ENCODE measurements at places on chromosomes 1 and 21.

GRCh38 chr21:39968010-39968409, 100.8 kb downstream of the PCP4 start:
- no peak for DNase-seq

DNA sequence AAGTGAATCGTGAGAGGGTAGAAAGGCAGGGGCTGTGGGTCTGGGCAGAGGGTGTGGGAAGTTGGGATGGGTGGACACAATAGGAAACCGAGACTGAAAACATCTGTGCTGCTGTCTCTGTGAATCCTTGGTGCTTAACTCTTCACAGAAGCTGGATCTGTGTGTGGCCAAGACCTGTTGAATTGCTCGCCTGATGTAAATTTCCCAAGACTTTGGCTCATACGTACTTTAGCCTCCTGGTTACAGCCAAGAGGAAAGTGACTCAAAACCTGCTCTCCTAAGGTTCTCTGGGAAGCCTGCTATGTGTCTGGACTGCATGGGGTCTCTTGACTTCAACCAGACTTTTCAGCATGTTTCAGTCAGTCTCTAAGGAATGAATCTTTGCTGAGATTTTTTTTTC, 270.3 kb downstream of the RWDD3 start:
- no peak for DNase-seq

DNA sequence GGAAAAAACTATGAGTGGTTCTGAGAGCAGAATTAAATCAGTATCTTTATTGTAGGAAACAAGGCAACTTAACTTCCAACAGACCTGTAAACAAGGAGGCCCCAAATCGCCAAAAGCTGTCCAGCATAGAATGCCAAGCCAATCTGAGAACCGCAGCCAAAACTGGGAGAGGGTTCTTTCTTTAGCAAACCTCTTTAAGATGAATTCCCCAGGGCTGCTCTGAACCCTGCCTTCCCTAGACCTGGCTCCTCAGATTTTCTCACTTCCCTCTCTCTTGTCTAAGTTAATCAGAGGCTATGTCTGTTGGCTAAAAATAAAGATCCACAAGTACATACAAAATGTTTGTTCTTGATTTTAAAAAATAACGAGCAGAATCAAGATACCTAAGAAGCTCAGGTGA, 141.4 kb downstream of the SMYD3 start:
- no peak for DNase-seq

- DNase-seq = no peak
Measured at GRCh38 chr21:35011681-35012080, 37.4 kb downstream of the RUNX1 start.

GRCh38 chr1:56938646-56939045, 27.2 kb downstream of the C8B start:
- no peak for DNase-seq

DNA sequence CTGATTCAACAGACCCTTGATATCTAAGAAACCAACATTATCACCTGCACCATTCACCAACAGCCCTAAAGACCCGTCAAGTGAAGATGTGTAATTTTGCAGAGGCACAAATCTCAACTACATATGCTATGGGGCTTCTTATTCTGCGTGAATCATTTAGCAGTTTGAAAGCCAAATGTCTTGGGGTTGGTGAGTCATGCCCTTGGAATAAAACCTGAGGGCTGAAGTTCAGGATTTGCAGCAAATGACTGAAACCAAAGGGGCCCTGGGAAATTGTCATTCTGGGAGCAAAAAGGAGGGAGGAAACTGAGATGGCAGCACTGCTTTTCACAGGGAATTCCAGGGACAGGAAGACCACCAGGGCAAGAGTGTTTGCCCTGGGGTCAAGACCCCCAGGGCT, 79.2 kb upstream of the TNR start:
- DNase-seq = no peak

- DNase-seq = no peak
Measured at GRCh38 chr1:84078842-84079202, 65.2 kb upstream of the PRKACB start.

DNA sequence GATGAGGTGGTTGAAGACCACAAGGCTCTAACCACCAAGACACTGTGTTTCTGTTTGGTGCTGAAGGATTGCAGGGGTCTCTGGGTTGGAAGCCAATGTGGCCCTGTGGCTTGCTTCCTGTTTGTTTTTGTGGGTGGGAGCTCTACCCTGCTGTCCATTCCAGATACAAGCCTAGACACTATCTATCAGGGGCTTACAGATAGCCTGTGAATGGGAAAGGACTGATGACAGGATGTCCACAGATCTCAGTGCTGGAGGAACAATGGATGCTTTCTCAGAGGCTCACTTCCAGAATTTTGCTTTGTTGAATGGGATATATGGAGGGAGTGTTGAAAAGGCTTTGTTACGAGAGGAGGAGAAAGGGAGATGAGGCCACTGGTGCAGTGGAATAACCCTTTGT, 69.7 kb downstream of the NOS1AP start:
- DNase-seq = no peak

DNA sequence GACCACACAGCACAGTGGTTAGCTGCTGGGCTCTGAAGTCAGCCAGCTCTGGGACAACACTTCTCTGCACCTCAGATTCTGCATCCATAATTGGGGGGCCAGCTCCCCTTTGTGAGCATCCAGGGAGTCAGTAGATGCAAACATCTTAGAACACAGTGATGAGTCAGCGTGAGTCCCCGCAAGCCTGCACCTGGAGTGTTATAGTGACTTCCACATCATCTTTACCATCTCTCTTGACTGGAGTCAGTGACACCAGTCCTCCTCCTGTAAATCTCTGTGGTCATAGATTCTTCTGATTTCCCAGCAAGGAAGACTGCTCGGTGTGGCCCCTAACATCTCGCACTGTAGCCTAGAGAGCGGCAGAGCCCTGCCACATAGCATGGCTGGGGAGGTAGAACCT, 13.9 kb upstream of the EDN2 start:
- DNase-seq = no peak

DNA sequence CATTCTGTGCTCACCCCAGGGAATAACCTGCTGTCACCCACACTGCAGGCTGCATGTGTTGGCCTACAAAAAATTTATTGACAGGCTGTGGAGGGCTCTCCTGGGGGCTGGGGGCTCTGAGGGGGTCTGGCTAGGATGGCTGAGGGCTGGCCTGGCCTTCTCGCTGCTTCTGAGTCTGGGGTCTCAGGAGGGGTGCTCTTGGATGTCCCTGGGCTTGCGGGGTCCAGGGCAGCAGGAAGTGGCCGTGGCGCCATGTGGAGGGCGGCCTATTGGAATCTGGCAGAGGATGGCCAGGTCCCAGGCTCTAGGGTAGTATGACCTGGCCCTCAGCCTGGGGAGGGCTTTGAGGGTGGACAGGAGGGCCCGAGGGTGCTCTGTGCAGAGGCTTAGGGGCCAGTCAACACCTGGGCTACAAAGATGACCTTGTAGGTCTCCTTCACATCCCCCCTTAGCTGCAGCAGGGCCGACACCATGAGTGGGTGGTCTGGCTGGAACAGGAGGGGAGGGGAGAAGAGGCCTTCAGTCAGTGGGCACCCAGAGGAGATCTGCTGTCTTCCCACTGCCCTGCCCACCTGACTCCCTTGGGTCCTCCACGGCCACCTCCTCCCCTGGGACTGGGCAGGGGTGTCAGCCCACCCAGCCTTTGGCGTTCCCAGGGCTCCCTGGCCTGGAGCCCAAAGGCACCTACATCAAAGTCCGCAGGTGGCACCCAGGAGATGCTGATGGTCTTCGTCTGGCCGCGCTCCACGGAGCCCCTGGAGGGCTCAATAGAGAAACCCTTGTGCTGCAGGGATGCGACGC, 3.0 kb upstream of the TMEM52 start:
- DNase-seq = no peak

DNA sequence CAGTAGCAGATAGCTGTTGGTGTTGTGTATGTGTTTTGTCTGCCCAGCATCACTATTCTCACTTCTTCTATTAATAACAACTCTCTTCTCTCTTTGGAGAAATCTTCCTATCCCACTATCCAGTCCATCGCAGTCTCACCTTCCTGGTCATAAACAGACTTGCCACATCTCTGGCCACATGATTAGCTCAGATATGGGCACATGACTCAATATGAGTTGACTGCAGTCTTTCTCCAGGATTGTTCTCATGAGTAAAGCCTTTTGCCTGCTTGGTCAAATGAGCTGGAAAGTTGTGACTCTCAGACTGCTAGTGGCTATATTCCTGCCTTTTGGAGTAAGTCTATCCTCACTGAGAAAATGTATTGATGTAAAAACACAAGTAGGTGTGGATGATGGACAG, 32.9 kb upstream of the TADA1 start:
- DNase-seq = no peak

DNA sequence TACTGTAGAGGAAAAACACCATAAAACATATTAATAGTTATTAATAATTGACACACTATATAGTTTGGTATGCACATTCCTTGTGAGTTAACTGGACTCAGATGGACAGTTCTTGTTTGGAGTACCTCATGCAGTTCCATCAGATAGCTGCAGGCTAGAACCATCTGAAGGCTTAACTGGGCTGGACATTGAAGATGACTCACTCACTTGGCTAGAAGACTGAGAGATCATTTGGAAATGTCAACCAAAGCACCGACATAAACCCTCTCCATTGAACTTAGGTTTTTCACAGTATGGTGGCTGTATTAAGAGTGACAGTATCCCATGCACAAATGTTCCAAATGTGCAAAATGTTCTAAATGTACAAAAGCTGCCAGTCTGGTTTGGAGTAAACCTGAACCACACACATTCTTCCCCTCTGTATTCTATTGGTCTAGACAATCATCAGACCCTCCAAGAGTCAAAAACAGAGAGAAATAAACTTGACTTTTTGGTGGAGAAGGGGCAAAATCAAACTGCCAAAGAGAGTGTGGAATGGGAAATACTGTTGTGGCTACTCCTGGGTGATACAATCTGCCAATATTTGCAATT, 708.4 kb downstream of the KCNT2 start:
- no peak for DNase-seq

- peak; percentile 32 for DNase-seq
Measured at GRCh38 chr21:36125512-36126207, 9.2 kb upstream of the CBR3 start.

DNA sequence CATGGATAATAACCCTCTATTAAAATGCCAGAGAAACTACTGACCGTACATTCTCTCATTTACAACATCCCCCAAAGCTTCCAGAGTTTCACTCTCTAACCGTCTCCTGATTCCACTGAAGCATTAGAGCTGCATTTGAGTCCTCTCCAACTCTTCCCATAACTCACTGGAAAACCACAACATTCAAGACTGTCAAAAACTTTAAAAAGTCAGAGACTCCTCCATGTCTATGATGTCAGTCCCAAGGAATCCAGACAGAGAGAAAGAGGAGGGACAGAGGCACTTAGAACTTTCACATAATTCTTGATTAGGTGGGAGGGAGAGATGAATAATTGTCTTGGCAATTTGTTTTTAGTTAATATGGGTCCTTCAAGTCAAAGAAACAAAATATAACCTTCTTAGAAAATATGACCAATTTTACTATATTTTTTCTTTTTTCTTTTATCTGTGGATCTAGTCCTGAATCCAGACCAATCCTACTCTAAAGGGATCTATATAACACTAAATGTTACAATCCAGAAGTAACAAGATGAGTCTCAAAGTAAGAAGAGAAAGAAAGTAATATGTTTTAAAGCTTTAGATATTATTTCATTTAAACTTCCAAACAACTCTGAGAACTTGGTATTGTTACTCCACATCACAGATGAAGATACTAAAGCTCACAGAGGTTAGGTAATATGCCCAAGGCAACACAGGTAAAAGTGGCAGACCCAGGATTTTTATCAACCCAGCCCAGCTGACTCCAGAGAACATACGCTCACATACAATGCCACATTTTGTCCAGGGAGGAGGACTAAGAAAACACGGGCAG, 23.8 kb downstream of the OTUD7B start:
- no peak for DNase-seq

DNA sequence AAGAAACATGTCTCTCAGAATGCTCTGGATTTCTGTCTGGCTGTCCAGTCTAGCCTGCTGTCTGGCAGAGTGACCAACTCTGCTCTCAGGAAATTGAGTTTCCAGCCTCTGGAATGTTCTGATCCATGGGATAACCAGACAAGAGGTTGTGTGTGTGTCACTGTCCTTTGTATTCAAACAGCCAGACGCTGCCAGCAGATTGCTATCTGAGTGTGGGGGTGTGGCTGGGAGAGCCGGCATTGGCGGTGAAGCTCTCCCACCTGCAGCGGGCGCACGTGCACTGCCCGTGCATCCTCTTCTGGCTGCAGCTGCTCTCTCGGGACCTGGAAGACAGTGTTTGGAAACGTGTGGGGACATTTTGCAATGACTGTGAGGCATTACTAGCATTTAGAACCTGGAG, 26.1 kb downstream of the PKP1 start:
- no peak for DNase-seq

DNA sequence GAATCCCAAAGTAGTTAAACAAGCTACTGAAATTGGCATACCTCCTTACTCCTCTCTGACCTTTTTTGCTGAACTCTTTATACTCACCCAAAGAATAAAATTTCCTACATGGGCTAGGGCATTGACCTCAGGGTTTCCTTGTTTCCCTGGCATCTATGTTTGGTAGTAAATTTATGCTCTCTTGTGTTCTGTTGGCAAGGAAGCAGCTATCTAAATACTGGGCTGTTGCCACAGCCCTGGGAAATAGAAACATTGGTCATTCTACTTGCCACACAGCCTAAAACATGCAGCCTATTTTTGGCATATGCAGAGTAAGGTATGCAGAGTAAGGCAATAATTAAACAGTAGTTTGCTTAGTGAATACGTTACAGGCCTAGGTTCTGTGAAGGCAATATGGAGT, 351.4 kb downstream of the HLX start:
- no peak for DNase-seq

GRCh38 chr1:2150801-2151200, 43.8 kb downstream of the FAAP20 start:
- DNase-seq = no peak

DNA sequence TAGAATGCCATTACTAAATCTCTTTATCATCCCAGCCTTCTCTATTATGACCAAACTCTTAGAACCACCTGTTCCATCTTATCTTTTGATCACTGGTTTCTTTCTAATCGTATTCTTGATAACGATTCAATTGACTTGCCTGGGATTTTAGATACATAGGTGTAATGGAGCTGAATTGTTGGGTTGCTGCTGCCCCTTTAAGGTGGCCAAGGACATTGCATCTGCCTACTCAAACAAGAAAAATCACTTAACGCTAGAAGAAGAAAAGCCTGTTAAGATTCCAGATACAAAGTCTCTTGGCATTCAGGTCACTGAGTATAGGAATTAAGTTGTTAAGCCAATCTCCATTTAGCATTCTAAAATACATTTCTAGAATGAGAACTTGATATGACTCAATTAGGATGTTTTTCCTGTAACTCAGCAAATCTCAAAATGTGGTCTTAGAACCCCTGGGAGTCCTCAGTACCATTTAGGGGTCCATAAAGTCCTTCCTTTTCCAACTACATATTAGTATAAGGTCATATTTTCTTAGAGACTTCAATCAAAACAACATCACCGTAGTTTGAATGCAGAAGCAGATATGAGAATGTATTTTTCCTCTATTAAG, 12.4 kb downstream of the NEXN start:
- no peak for DNase-seq

DNA sequence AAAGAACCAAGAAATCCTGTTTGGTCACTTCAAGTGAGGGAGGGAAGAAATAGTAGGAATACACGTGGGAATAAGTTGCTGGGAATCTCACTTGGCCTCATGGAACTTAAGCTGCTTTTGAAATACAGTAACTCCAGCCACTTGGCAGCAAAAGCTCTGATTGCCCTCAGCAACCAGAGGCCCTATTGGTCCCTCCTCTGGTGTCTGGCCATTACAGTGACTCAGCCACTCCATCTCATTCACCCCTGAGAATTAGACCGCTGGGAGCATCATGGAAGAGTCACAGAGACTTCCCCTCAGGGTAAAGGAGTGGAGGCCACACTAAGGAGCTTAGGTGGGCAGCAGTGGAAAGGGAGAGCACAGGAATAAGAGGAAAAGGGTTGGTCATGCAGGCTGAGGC, 99.6 kb downstream of the ELAVL4 start:
- no peak for DNase-seq

- no peak for DNase-seq
Measured at GRCh38 chr1:167819849-167820683, 93.9 kb downstream of the ADCY10 start.

Measured in NCI-H187 treated with DMSO at 0.1 percent for 48 hours (cell line).